ENCODE measurements at places on chromosomes 2 and 18.

DNA sequence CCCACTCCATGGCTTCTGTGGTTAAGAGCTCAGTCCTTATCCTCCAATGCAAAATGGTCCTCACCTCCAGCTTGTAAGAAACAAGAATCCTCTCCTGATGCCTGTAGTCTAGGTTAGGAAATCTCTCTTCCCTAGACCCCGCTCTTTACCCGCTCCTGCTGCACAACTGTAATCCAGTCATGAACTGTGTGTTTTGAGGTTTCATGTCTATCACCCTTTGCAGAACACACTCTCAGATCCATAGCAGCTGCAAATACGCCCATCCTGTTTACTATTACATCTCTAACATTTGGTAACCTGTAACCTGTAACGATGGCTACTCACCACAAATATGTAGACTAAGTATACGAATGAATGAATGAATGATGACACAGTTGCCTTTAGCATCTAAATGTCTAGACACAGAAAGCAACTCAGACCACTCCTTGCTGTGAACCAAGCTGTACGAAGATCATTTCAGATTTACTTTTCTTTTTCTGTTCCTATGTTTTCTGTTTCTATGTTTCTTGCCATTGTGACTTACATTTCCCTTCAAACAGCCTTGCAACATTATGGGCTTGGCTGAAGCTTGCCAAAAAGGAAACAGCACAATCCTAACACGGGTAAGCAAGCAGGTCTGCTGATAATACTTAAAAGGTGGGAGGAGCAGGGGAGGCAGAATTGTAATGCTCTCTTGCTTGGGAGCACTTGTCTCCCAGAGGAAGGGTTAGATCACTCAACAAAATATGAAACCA is 53.7 kb downstream of the EPHA4 start:
- DNase-seq, result peak; percentile 12

DNA sequence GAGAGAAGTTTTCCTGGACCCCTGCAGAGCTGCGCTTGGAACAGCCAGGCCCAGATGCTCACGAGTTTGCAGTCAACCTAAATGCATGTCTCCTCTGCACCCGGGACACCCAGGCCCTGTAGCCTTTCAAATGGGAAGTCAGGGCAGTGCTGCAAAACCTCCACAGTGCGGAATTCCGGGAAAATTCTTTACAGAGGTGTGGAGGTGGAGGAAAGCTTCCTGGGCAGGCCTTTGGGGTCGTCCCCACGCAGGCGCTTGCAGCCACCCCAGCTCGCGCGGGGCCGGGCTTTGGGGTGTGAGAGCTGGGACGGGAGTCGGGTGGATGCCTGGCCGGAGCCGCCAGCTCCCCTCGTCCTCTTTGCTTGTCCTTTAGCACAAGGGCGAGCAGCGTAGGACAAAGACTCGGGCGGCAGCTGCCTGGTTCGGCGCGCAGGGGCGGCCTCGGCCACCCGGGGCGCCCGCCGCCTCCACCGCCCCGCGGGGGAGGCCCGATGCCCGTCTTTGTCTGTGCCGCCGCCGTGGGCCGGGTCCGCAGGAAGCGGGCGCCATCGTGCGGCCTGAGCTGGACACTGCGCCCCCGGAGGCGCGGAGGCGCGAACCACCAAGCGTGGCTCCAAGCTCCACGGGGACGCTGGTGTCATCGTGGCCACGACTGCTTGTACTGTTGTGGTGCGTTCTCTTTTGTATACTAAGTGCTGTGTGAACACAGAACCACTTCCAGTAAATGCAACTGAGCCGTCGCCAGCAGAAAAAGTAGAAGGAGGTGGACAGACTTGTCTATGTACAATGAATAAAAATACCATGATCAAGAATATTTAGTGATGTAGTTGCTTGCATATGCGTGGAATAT is 28.2 kb upstream of the BCL11A start:
- peak; percentile 76 for DNase-seq

GRCh38 chr2:152890736-152891135 is 172.3 kb downstream of the ARL6IP6 start:
- DNase-seq, result no peak

DNA sequence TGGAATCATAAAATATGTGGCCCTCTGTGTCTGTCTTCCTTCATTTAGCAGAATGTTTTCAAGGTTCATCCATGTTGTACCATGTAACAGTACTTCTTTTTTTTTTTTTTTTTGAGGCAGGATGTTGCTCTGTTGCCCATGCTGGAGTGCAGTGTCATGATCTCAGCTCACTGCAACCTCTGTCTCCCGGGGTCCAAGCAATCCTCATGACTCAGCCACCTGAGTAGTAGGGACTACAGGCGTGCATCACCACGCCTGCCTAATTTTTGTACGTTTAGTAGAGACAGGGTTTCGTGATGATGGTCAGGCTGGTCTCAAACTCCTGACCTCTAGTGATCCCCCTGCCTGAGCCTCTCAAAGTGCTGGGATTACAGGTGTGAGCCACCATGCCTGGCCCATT is 31.2 kb downstream of the RAB1A start:
- no peak for DNase-seq

DNA sequence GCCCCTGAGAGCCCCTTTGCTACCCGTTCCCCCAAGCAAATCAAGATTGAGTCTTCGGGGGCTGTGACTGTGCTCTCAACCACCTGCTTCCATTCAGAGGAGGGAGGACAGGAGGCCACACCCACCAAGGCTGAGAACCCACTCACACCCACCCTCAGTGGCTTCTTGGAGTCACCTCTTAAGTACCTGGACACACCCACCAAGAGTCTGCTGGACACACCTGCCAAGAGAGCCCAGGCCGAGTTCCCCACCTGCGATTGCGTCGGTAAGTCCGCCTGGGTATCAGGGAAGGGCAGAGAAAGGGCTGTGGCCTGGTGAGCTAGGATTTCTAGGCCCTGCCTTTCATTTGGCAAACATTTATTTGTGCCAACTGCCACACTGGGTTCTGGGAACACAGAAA is 63.4 kb downstream of the TET3 start:
- no peak for DNase-seq

DNA sequence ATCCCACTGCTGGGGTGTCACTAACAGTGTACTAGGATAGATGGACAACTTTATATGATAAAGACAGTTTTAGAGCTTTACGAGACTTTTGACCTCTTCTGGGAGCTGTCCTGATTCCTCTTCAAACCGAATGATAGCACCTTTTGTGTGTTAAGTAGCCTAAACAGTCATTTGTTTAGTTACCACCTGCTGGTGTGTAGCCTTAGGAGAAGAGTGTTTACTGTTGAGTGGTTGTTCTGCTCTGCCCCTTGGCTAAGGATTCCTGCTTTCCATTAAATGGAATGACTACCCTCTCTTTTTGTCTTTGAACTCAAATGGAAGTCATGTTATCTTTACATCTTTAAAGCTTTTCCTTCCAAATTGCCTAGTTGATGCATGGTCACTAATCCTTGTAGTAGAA is 28.0 kb upstream of the MGAT5 start:
- DNase-seq, result no peak

DNA sequence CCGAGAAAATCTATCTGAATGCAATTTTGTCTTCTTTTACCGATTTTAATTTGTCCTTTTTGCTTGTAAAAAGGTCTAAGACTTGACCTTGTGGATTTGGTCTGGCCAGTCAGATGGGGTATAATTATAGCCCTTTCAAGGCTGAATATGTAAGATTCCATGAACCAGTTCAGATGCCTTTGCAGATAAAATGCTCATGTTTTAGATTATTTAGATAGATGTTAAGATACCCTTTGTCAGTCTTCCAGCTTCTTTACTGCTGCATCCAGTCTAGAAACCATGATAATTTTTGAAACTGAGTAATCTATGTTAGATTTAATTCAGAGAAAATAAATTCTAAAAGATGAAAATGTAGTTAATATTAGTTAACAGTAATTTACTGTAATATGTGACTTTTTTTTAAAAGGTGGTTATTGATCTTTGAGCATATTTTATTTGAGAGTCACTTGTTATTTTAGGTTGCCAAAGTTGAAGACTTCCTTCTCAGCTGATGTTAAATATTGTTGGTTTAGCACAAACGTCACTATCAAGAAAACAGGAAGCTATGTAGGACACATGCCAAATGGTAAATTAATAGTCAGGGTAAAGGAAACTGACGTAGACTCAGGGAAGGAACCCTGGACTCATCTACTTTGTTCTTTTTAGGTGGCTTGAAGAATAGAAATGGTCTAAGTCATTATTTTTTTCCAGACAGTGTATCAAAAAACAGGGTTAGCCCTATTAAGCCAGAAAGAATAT is 29.8 kb downstream of the BABAM2 start:
- no peak for DNase-seq

- no peak for DNase-seq
These were observed 89.6 kb downstream of the NR4A2 start for GRCh38 chr2:156242874-156243273.

DNA sequence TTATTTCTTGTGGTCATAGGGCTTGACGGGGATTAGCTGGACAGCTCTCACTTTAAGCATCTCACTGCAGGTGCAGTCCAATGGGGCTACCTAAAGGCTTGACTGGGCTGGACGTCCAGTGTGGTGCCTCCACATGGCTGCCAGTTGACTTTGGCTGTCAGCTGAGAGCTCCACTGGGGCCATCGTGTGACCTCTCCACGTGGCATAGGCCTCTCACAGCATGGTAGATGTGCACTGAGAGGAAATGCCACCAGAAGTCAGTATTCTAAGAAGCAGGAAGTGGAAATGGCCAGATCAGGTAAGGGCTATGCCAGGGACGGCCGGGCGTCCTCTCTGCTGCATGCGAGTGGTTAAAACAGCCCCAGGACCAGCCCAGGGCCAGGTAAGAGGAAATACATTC is 105.2 kb upstream of the TWIST2 start:
- no peak for DNase-seq

DNA sequence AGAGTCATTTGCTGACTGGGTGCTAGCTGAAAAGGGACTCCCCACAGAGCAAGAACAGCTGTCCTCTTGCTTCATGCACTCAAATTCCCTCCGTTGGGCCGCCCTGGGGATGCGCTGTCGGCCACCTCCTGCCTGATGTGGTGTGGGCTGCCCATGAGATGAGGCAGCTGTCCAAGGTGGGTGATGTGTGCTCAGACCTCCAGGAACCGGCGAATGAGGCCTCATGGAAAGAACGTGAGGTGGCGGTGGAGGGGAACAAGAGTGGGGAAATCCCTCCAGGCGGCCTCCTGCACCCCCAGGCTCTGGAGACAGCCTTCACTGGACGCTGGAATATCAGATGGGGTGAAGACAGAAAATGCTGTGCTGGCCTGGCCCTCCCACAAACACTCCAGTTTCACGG is 79.8 kb downstream of the LONRF2 start:
- DNase-seq, result no peak
